HS-27A (cell line): ENCODE measurements at places on chromosomes 1 and 21.

GRCh38 chr1:175536369-175536768 is 207.0 kb downstream of the TNR start:
- DNase-seq = no peak

- no peak for DNase-seq
These were observed 180.2 kb downstream of the HIVEP3 start for GRCh38 chr1:41738475-41738874.

DNA sequence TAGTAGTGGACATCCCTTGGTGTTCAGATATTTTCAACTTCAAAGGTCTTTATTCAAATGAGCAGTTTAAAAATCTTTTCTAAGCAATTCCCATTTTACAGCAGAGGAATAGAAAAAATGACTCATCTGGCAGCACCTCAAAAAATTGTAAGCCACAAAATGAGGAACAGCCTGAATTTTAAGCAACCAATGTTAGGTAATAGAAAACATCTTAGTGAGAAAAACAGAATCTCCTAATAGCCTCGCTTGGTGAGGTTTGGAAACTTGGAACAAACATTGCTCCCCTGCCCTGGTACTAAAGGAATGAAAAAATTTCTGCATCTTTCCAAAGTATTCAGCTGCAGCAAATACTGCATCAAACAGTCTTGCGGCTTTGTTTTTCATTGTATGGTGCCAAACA is 264.4 kb downstream of the NTNG1 start:
- no peak for DNase-seq

- no peak for DNase-seq
These were observed 161.7 kb downstream of the PBX1 start for GRCh38 chr1:164720440-164721227.

GRCh38 chr1:151739590-151740355 is 18.5 kb downstream of the RIIAD1 start:
- no peak for DNase-seq

DNA sequence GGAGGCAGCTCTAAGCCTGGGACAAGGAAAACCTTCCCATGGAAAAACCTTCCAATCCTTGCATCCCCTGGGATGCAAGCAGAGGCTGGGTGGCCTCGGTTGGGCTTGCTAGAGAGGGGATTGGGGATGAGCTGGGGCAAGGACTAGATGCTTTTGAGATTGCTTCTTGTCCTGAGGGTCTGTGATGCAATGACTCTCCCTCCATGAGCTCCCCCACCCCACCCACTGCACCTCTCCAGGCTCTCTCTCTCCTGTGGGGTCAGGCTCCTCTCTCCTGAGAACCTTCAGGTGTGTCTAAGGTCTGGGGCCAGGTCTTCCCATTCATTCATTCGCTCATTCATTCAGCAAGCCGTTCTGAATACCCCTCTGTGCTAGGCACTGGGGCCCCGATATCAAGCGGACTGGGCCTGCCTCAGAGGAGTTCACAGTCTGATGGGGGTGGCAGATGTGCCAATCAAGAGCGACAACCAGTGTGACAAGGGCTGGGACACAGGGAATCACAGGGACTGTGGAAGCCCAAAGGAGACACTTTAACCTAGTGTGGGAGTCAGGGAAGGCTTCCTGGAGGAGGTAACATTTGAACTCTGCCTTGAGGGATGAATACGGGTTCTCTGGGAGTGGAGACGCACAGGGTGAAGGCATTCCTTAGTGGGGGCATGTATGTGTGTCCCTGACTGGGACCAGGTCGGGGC is 6.5 kb downstream of the LDLRAD1 start:
- DNase-seq = no peak

DNA sequence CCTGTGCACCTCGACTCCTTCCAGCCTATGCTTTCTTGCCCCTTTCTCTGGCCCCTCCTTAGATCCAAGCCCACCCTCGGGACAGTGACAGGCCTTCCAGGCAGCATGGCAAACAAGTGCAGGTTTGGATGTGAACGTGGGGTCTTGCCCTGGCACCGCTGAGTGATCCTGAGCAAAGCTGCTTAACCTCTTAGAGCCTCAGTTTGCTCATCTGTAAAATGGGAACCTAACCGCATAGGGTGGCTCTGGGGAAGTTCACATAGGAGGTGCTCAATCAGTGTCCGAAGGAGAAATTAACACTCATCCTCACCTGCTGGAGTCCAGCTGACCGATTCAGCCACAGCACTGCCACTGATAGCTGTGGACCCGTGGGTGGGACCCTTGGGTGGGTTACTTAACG is 7.2 kb downstream of the MFAP2 start:
- no peak for DNase-seq

- DNase-seq = no peak
These were observed 20.9 kb upstream of the NCMAP start for GRCh38 chr1:24535021-24535424.
